ENCODE measurements at places on chromosomes 3 and 15.

GRCh38 chr3:60728006-60728405, 523.2 kb downstream of the FHIT start:
- DNase-seq: no peak

GRCh38 chr3:66706890-66707289, 206.1 kb upstream of the LRIG1 start:
- DNase-seq: no peak

GRCh38 chr15:94792196-94792595, 560.8 kb downstream of the MCTP2 start:
- no peak for DNase-seq

- peak; percentile 3 for DNase-seq
These were observed 79.4 kb downstream of the FRMD4B start for GRCh38 chr3:69306239-69307185.

DNA sequence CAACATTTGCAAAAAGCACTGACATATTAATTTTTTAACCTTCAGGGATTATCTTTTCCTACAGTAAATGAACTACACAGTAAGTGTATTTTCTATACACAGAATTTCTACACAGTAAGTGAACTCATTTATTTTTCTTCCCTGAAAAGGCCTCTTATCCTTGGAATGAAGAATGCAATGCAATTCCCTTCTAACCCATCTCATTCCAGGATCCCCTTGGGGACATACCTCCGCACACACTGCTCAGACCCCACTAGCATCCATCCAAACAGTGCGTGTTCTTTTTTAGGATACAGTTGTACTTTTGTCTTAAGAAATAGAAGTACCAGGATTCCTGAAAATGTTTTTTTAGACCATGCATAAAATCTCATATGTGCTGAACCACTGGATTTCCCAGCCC, 152.8 kb downstream of the UACA start:
- no peak for DNase-seq

DNA sequence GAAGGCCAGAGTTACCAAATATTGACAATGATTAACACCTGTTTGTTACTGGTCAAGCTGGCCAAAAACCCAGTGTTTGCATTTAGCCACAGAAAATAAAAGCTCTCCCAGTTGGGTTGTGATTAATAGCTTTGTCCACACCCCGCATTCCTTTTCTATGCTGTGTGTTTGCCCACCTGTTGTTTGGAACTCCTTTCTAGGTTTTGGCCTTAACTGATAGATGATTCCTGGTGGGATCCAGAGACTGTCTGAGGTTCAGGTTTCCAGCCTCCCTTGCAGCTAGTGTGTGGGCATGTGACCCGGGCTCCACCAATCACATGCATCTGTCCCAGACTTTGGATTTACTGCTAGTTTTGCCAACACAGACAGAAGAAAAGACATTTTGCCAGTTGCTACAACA, 83.8 kb downstream of the PTPRG start:
- DNase-seq: peak; percentile 65

DNA sequence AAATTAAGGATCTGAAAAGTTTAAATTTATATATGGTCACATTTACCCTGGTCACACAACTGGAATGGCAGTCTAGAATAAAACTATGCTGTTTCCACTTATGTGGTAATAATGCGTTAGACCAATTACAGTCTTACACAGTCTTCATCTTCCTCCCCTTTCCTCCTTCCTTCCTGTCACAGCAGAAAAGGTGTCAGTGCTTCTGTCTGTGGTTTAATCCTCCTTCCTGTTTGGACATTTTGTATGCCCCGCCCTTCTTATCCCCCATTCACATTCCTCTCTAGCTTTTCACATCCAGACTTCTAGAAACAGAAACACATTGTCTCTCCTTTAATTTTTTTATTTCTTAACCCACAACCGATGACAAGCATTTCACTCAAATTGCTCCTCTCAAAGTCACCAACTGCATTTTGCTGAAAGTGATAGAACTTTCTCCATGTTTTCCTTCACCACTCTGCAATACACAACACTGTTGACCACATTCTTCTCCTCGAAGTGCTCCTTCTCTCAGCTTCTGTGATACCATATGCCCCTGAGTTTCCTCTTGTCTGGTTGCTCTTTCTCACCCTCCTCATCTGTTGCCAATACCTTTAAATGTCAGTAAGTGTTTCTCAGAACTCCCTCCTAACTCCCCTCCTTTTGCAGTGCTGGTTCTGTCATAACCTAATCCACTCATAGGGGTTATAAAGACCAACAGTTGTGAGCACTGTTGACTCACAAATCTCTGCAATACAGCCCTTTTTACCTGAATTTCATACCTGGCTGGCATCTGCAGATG, 271.6 kb downstream of the UBE2E2 start:
- DNase-seq: no peak

DNA sequence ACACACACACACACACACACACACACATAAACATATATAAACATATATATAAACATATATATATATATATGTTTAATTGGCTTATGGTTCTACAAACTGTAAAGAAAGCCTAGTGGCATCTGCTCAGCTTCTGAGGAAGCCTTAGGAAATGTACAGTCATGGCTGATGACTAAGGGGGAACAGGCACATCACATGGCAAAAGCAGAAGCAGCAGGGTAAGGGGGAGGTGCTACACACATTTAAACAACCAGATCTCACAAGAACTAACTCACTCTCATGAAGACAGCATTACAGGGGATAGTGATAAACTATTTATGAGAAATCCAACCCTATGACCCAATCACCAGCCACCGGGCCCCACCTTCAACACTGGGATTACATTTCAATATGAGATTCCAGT, 922.9 kb downstream of the SI start:
- no peak for DNase-seq

- DNase-seq: no peak
These were observed 48.9 kb downstream of the ASB7 start for GRCh38 chr15:100651253-100651652.

- no peak for DNase-seq
These were observed 118.7 kb downstream of the CACNA1D start for GRCh38 chr3:53613125-53613524.

- DNase-seq: no peak
These were observed 290.8 kb upstream of the ZPLD1 start for GRCh38 chr3:102144063-102144462.

- DNase-seq: peak; percentile 36
These were observed 305.9 kb downstream of the CACNA2D3 start for GRCh38 chr3:54427941-54428871.
